ENCODE measurements at places on chromosomes 5 and 9.

DNA sequence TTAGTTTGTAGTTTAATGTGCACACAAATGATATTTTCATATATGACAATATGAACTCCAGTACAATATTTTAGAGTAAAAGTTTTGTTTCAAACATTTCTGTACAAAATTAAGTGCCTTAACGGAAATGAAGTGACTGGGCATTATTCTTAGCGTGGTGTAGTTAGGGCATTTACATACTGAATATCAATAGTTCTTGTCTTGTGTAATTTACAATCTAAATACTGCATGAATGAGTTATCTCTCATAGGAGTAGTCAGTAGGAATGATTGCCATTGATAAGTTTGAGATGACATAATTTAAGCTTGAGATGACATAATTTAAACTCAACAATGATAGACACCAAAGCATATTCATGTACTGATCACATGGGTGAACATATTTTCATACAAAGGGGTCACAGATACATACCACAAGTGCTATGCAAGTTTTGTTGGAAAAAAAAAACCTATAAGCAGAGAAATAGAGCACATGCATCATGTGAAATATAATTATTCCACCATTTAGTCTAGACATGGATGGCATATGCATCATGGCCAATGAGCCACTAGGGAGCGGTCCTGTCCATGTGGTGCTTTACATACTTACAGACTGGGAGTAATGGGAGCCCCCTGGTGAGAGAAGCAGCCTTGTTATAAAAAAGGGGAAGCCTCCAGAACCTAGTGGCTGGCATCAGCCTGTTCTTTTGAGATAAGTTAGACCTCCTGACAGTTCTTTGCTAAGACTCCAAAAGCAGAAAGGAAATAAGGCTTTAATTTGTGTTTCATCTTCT lies 1523.9 kb downstream of the MAT2B start:
- DNase-seq = peak; percentile 8

- no peak for DNase-seq
These were observed 462.0 kb downstream of the HTR1A start for GRCh38 chr5:63500242-63500641.

GRCh38 chr9:108704156-108704852 lies 151.5 kb downstream of the ACTL7B start:
- DNase-seq = no peak

- DNase-seq = peak; percentile 62
These were observed 14.4 kb upstream of the PHF19 start for GRCh38 chr9:120891245-120891883.

DNA sequence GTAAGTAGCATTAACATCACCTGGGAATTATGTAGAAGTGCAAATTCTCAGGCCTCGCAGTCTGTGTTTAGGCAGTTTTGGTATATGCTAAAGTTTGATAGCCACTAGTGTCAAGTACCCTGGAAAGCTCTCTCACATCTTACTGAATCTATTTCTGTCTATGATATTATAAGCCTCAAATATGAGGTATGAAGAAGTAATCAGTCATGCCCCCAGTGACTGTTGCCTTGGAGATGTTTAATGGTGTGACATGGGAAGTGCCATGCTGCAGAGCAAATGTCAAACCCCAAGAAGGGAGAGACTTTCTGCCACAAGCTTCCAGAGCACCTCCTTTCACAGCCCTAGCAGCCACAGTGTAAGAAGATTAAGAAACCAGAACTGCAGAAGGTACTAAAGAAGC lies 9.8 kb upstream of the PDE8B start:
- DNase-seq = no peak

DNA sequence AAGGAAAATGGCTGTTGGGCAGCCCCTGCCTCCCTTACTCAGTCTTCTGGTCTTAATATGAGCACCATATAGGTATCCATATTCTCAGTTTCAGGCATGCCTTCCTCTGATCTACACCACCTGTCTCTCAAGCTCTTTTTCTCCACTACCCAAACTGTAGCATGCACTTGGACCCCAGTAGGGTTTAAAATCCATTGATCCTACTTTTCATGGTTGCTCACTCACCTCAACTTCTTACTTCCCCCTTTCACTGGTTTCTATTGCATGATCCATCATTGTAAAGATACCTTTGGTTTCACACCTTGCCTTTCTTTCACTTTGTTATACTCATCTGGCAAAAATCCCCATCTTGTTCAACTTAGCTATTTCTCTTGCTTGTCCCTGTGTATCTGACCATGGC lies 159.4 kb downstream of the KDM4C start:
- DNase-seq = no peak

DNA sequence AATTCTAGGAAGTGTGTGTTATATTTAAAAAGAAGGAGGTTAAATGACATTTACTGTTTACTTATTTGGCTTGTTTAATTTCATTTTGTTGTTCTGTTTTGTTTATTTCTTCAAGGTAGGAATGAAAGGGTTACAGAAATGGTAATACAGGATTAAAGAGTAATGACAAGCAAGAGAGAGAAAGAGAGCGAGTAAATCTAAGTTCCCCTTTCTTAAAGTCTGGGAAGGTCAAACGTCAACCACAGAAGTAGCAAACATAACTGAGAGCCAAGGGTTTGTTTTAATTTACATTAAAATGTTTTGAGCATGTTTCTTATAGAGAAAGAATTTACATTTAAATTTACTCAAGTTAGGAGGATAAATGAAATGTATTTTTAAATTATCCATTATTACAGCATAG lies 18.7 kb downstream of the HCN1 start:
- no peak for DNase-seq

- no peak for DNase-seq
These were observed 641.6 kb downstream of the NR2F1-AS1 start for GRCh38 chr5:92939428-92939827.

GRCh38 chr9:35746583-35746982 lies 2.4 kb downstream of the GBA2 start:
- no peak for DNase-seq
